T47D (cell line): ENCODE measurements at places on chromosomes 13 and 19.

- peak; percentile 47 for DNase-seq
Measured at GRCh38 chr13:77377016-77377415, 50.1 kb upstream of the MYCBP2 start.

- no peak for DNase-seq
Measured at GRCh38 chr13:44416301-44416700, 42.7 kb downstream of the SERP2 start.

GRCh38 chr19:41186971-41187883 is 5.8 kb upstream of the CYP2S1 start:
- DNase-seq, result no peak

DNA sequence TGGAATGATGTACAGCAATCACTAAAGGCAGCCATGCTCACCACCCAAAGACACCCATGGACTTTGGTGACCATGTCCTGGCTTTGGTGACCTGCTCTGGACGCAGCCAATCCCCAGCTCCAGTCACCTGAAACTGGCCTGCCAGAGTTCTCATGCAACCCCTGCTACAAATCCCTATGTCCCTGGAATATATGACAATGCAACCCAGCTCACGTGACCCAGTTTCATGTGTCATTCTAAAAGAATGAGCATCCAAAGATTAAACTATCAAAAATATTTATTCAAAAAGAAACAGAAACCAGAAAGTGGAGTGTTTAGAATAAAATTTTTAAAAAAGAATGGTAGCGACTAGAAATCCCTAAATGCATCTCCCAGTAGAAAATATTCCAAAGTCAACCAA is 203.3 kb upstream of the IRS2 start:
- DNase-seq, result no peak

- no peak for DNase-seq
Measured at GRCh38 chr13:21344662-21345176, 114.4 kb downstream of the ZDHHC20 start.

DNA sequence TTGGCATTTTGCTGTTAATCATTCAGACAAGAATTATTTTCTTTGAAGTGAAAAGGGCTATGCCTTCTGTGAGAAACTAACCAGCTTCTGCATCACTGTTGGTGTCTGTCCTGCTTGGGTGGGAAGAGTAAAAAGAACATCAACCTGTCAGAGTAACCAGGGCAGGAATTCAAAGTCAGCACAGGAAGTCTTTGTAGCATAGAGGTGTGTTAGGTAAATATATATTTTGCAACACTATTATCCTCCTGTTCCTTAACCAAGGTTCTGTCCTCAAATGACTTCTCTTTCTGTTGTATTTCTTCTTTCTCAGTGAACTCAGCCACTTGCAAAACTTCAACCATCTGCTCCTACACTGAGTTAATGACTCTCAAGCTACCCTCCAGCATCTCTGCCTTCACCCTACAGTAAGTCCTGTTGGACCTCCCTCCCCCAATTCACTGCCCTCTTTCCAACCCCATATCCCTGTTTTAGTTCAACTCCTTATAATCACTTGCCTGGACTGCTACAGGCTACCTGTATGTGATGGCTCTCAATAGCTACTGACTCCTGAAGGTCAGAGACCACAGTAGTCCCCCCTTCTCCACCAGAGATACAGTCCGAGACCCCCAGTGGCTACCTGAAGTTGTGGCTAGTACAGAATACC is 49.9 kb downstream of the SMAD9 start:
- DNase-seq, result no peak

DNA sequence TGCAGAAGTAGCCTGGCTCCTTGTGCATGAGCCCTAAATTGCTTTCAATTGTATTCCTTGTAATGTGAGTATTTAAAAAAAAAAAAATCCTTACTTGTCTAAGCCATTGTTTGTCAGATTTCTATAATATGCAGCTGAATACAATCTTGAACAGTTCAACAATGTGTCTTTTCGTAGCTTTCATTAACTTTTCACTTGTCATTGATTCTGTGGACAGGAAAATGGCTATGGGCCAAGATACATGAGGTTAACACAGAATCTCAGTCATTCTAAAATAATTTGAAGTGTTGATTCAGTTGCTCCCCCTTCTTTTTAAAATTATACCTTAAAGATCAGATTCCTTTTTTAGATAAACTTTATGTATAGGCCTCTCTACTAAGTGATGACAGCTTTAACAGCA is 395.8 kb upstream of the KLF12 start:
- no peak for DNase-seq

- no peak for DNase-seq
Measured at GRCh38 chr13:91349992-91350911, 2.8 kb downstream of the MIR17HG start.

GRCh38 chr19:18102916-18103542 is 5.5 kb downstream of the MAST3 start:
- no peak for DNase-seq

- DNase-seq, result no peak
Measured at GRCh38 chr13:45132369-45133064, 12.2 kb downstream of the GTF2F2 start.

GRCh38 chr13:106261450-106261849 is 274.0 kb downstream of the EFNB2 start:
- DNase-seq, result no peak

DNA sequence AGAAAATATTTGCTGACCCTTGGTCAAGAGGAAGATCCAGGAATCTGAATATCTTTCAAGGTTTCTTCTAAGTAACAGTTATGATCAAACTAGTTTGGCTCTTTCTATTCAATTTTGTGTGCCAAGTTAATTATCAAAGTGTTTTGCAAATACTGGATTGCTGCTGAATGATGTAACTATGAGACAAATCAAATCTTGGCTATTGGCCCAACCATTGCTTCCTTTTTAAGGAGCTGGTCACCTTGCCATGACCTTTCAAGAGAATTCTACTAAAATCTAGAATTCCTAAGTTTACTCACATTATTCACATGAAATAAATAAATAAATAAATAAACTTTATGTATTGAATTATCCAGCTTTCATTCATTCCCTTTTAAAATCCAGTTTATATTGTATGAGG is 371.8 kb downstream of the SLITRK6 start:
- no peak for DNase-seq

DNA sequence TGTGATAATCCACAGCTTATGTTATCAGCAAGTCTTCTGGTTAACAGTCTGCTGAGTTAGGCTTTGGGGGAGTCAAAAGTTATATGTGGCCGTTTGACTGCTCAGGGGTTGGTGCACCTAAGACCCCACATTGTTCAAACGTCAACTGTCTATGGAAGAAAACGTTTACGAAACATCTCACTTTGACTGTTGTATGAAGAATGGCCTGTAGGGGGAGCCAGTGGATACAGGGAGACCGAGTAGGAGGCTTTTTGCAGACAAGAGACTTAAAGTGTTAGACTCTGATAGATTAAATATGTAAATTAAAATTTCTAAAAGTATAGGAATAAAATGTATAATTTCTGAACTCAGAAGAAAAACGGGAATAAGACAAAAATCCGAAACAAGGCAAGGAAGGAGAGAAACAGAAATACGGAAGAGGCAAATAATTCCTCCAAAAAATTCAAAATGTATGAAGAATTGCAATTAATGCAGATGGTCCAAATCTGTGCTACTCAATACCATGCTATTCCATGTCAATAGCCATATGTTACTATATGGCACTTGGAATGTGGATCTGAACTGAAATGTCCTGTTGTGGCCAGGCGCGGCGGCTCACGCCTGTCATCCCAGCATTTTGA is 37.8 kb downstream of the TNFSF14 start:
- no peak for DNase-seq

GRCh38 chr13:36887758-36888521 is 32.1 kb downstream of the SMAD9 start:
- no peak for DNase-seq

DNA sequence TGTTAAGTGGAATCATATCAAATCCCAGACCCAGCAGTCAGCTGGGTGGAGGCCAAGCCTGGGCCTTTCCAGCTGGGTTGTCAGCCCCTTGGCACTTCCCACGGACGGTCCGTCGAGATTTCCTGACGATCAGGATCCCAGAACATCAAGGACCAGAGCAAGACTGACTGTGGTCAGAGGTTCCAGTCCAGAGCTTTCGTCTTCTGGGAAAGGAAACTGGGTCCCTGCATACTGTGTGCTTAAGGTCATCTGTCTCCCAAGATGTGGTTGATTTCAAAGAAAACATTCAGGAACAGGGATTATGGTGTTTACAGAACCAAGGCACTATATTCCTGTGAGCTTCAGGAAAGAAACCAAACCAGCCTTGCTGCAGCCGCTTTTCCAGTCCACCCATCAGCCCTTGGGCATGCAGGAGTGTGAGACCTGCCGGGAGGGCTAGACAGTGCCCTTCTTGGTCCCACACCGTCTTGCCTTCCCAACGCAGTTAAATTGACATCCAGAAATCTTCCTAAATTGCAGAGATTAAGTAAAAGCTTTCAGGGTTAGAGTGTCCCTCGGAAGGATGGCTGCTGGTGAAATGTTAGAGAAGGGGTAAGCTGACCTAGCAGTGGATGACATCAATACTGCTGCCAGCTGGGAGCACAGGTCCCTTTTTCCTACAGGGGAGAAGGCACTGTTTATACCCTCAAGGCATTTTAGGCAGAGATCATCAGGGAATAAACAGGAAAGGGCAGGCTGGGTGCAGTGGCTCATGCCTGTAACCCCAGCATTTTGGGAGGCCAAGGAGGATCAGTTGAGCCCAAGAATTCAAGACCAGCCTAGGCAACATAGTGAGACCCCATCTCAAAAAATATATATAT is 5.0 kb upstream of the C19orf33 start:
- no peak for DNase-seq

DNA sequence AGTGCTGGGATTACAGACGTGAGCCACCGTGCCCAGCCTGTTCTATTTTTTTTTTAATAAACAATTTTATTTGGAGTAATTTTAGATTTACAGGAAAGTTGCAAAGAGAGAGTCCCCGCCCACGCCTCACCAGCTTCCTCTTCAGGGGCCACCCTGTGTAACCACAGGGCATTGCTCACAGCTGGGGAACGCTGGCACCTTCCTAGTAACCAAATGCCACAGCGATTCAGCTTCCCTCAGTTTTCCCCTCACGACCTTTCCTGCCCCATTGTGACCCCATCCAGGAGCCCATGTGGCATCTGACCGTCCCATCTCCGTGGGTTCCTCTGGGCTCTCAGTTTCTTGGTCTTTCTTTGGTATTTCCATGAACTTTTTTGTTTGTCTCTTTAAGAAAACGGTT is 83.9 kb downstream of the GNG7 start:
- no peak for DNase-seq
